ENCODE measurements at places on chromosomes 5 and 9.

DNA sequence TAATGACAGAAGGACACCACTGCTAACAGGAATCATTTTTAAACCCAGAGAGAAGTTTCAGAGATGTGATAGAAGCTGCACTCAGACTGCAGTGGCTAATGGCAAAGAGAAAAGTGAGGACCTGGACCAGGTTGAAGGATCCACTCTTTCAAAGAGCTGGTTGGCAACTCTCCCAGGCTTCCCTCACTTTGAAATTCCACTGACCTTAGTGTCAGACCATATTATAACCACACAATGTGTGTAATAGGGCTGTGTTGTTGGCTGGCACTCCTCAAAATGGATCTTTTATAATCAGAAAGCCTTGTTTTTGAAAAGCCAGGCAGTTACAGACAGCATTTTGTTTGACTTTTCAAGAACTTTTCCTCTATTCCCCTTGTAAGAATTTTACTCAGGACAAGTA, 280.7 kb downstream of the PRELID2 start:
- DNase-seq, result no peak

GRCh38 chr5:140265845-140266244, 37.1 kb downstream of the PFDN1 start:
- no peak for DNase-seq

- DNase-seq, result peak; percentile 63
These were observed at the start of gene PTGES2 for GRCh38 chr9:128127568-128127989. TSS of gene PTGES2 (minus strand) at chr9:128127729. CDS start at chr9:128127717, 12 bp downstream.

DNA sequence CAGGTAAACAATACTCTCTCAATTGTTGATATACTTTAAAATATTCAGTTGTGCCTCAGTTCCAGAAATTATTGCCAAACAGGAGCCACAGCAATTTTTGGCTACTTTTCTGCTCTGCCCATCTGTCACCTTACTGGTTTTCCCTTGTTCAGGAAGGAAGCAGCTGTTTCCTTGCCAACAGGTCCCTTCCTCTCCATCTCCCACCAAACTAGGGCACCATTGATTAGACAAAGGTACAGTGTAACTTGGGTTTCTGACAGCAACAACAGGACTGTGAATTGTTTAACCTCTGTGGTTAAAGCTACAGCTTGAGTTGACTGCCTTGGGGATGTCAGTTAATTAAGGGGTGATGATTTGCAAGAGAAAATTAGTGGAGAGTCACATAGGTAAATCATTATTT, 76.9 kb downstream of the PIP5K1B start:
- DNase-seq, result no peak

DNA sequence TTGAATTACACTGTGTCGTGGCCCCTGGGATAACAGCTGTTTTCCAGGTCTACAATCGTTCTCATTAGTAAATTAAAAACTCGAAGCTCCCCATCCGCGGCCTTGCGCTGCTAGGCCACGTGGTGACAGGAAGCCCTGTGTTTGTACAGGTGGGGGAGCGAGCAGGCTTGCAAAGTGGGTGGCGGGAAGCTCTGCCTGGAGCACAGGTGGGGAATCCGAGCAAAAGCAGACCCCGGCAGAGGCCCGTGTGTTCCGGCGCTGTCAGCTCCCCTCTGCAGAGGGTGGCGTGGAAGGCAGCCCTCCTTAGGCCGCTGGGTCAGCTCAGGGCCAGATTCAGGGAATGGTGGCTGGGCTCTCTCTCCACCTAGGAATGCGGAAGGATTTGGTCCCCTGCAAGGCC, 59.5 kb upstream of the ERCC6L2 start:
- no peak for DNase-seq

All from stimulated activated CD8-positive, alpha-beta memory T cell treated with anti-CD3 and anti-CD28 coated beads, Interleukin-12 subunit alpha, Interleukin-12 subunit beta, amount 100 ng/mL, for 1 hour (primary cell).